Fibroblast of skin of scalp (primary cell): ENCODE measurements at places on chromosomes 13 and 19.

DNA sequence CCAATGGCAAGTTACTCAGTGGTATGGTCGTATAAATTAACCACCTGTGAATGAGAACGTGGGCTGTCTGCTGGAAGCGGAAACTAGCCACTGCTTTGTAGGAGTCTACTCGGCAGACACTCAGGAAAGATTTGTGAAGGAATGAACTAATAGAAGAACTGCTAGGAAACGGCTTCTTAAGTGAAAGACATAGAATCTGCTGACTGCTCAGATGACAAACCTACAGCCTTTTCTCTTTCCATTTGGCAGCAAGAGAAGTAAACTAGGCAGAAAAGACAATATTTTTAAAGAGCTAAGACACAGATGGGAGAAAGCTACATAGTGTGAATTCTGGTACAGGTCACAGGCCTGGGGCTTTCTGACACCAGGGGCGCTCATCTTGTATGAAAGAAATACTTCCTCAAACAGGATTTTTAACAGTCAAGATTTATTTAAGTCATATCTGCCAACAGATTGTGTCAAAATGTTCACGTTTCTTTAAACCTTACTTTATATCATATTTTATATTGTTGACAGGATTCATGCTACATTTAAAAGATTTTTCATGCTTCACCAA is 78.4 kb downstream of the MIPEP start:
- DNase-seq: no peak

- DNase-seq: peak; percentile 75
Measured at GRCh38 chr19:1860042-1860775, 3.2 kb downstream of the KLF16 start.

GRCh38 chr19:32097620-32098019 is 247.8 kb upstream of the ZNF507 start:
- no peak for DNase-seq

GRCh38 chr19:44988896-44989556 is 12.2 kb upstream of the RELB start:
- peak; percentile 71 for DNase-seq

DNA sequence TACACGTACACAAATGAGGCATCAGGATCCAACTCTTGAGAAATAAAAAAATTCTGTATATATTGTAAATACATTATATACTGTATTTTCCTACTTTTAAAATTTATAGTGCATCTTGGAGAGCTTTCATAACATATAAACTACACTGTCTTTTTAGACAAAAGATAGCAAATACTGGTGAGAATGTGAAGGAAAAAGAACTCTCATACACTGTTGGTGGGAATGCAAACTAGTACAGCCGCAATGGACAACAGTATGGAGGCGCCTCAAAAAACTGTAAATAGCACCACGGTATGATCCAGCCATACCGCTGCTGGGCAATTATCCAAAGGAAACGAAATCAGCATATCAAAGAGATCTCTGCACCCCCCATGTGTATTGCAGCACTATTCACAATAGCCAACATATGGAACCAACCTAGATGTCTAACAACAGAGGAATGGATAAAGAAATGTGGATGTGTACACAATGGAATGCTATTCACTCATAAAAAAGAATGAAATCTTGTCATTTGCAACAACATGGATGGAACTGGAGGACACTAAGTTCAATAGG is 292.4 kb downstream of the EFNB2 start:
- peak; percentile 18 for DNase-seq

DNA sequence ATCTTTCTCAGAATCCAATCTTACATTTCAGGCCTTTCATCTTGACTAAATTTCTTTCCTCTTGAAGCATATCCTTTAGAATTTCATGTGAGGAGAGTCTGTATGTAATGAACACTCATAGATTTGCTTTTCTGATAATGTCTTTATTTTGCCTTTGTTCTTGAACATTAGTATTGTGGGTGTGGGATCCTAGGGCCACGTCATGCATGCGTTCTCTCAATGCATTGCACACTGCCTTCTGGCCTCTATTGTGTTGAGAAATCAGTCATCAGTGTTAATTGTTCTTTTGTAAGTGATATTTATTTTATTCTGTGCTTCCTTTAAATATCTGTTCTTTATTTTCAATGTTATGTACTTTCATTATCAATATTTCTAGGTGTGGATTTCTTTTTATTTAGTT is 364.9 kb downstream of the OXGR1 start:
- DNase-seq: no peak

DNA sequence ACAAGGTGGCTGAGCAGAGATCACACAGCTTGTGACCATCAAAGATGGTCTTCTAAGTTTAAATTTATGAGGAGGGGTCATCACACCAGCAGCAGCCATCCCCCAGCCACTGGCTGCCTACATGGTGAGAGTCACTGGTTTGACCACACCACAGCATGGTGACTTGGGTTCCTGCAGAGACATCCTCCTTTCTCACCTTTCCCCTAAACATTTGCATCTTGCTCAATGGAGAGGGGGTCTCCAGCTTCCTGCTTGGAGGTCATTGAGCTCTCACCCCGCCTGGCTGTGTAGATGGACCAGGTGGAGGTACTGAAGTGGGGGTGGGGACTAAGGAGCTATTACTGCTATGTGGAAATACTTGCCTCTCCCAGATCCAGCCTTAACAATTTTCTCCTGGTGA is 247.6 kb upstream of the ARGLU1 start:
- no peak for DNase-seq

DNA sequence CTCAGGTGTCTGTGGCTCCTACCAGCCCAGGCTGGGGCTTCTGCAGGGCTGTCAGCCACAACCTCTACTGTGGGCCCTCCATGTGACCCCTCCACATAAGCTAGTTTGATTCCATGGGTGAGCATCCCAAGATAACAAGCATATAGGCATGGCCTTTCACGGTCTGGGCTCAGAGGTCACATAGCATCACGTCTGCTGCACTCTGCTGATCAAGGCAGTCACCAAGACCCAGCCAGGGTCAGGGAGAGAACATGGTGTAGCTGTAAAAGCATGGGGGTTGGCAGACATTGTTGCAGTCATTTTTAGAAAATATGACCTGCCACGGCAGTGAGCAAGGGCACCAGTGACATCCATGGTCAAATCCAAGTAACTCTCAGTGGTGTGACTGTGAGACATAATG is 698.8 kb downstream of the UQCRFS1 start:
- DNase-seq: no peak

GRCh38 chr13:35496006-35496405 is 19.5 kb upstream of the MAB21L1 start:
- no peak for DNase-seq

DNA sequence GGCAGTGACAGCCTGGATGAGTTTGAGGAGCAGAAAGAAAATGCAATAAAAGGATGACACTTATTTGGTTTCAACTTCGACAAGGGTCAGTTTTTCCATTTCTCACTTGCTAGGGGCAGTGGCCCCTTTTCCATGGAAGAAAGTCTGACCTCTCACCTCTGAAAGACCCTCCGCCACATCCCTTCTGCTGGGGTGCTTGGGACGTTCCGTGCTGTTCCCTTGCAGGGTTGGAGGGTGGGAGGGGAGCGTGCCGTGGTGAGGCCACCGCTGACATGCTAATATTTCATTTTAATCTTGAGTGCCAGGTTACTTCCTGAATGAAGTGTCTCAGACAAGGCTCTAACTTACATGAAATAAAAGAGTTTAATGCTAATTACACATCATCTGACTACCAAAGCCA is 5.2 kb upstream of the ZNF536 start:
- no peak for DNase-seq

- DNase-seq: peak; percentile 89
Measured at GRCh38 chr19:57269515-57270250, 10.6 kb upstream of the ZNF460 start.

DNA sequence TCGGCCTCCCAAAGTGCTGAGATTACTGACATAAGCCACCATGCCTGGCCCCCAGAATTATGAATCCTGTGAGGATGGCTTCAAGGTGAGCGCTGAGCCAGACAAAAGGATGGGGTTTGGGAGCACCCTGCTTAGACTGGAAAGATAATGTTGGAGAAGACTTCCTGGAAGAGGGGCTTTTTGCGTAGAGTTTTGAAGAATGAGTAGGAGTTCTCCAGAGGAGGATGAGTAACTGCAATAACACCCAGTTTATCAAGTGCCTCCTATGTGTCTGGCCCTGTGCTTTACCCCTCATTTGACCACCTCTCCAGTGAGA is 641 bp upstream of the GDF15 start:
- DNase-seq: no peak

DNA sequence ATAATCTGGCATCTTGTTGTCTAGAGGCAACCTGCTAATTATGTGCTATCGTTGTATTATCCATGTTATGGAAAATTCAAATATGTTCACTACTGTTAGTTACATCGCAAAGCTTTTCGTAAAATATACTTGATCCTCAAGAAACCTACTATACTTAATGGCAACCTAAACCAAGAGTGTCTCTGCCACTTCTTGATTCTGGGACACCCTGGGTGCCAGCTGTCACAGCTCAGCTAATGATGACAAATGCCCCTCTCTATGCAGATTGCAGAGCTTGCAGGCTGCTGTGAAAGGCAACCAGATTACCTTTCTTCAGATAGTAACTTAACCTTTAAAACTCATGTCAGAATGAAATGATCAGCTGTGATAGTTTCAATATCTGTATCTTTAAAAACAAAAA is 8.9 kb upstream of the MAB21L1 start:
- no peak for DNase-seq

DNA sequence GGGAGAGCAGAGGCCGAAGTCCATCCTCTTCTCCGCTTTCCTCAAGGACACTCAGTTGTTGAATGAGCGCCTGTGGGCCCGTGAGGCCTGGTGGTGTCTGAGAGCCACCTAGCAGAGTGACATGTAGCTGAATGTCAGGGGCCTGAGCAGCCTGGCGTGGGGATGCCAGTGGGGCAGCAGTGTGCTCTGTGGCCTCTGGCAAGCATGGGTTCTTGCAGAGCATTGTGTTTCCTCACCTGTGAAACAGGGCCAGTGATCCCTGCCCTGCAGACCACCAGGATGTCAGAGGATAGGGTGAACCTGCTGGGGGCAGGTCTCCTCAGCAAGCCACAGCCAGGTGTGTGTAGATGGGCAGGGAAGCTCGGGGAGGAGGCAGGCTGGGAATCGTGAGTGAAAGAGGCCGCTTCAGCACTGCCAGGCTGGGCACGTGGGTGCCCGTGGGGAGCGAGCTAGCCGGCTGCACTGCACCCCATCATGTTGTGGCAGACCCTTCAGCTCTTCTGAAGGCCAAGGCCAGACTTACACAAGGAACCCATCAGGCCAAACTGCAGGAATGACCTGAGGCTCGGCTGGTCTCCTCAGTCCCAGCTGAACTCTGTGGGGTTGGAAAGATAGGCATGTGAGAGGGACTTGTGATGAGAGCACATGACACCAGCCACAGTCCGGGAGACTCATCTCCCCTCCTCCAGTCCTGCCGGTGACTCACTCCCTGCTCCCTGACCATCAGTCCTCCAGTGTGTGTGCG is 5.0 kb downstream of the PPP1R37 start:
- peak; percentile 89 for DNase-seq

- no peak for DNase-seq
Measured at GRCh38 chr19:39032063-39032918, at the start of gene FBXO27. Gene FBXO27 (minus strand): TSS chr19:39032549. CDS start chr19:39032227, 322 bp downstream.

DNA sequence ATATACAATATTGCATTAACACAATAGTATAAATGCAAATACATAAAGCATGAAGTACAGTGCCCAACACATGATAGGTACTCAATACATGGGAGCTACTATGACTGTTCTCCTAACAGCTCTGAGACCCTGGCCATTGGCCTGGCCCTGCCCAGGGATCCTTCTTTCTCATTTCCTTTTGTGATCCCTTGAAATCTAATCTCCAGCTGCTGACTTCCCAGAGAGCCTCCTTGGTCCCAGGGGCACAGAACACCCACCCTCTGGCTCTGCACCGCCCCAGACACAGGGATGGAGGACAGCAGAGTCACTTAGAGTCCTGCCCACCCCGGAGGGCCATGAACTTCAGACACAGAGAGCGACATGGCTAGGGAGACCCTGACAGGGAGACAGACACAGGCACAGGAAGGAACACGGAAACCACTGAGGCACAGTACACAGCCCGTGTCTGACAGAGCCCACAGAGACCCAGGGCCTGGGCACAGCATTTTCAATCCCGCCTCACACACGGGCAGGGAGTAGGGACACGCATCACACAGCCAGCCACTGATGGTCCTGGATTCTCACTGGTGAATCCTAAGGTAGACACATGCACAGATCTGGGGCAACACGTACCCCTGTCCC is 4.2 kb upstream of the SYCN start:
- no peak for DNase-seq

- DNase-seq: no peak
Measured at GRCh38 chr13:110336681-110337080, 29.6 kb downstream of the COL4A2 start.

DNA sequence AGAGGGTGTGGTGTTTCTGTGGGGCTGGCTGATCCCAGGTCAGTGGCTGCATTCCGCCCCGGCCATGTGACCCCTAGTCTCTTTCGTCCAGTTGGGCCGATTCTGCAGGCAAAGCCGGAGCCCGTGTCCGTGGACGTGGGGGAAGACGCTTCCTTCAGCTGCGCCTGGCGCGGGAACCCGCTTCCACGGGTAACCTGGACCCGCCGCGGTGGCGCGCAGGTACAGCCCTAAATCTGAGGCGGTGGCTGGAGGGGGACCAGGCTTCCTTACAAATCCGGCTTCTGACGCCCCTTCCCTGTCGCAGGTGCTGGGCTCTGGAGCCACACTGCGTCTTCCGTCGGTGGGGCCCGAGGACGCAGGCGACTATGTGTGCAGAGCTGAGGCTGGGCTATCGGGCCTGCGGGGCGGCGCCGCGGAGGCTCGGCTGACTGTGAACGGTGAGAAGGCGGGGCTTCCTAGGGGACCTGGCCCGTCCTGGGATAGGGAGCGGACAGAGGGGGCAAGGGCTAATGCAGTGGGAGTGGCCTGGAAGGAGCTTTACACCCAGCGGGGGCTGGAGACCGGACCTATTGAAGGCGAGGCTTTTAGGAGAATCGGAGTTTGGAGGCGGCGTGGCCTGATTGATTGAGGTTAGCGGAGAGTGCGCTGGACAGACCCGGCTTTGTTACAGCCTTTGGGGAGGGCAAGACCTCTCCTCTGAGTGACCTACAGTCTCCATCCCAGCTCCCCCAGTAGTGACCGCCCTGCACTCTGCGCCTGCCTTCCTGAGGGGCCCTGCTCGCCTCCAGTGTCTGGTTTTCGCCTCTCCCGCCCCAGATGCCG is 4.3 kb downstream of the KIRREL2 start:
- no peak for DNase-seq
